ENCODE measurements at places on chromosomes 5 and 9.

DNA sequence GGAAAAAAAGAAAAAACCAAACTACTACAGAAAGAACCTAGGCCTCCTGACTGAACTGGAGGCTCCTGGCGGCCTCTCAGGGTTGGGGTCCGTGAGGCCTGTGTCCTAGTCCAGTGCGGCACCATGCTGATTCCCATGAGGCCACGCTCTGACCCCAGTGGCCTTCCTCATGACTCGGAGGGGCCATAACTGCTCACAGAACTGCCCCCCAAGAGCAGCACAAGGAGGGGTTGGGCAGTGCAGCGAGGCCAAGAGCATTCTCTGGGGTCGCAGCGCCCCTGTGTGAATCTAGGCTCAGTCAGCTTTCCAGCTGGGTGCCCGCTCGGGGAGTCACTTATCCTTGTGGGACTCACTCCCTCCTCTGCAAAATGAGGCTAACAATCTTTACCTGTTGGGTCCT, 79.3 kb upstream of the FBXW11 start:
- no peak for DNase-seq

DNA sequence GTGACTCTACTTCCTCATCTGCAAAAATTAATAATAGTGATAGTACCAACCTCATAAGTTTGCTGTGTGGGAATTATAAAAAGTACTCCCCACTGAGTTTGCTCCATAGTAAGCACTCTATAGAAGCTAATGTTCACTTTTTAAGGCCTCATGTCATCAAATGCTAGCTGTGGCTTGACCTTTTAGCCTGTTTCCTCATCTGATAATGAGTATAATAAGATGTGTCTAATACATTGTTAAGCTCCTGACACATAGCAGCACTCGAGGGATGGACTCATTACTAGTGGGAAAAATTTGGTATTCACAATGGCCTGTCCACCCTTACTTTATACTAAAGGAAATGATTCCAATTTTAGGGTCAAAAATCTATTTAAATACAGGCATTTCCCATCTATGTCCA, 26.1 kb upstream of the CAST start:
- DNase-seq, result no peak

GRCh38 chr9:130451509-130452388, 7.0 kb downstream of the ASS1 start:
- peak; percentile 30 for DNase-seq

GRCh38 chr9:132020272-132020671, 59.4 kb downstream of the MED27 start:
- no peak for DNase-seq

DNA sequence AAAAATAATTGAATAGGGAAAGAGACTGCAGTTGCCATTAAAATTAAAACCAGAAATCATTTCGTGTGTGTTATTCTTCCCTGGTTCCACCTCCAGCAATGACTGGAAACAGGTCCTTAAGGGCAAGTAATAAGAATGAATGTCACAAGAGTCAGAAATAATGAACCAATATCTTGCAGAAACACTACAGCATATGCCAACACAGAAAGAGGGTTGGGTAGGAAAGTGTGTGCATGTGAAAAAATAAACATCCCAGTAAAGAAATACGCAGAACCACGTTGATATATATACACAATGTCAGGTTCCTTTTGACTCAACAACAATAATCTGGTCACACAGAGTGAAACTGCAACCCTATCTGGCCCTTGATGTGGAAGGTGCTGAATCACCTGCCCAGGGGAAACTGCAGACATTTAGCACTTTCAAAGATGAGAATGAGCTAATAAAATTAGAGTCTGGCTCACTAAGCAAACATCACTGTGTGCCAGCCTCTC, 15.0 kb downstream of the HMHB1 start:
- DNase-seq, result peak; percentile 18

GRCh38 chr9:123345567-123345955, 10.4 kb upstream of the CRB2 start:
- no peak for DNase-seq

DNA sequence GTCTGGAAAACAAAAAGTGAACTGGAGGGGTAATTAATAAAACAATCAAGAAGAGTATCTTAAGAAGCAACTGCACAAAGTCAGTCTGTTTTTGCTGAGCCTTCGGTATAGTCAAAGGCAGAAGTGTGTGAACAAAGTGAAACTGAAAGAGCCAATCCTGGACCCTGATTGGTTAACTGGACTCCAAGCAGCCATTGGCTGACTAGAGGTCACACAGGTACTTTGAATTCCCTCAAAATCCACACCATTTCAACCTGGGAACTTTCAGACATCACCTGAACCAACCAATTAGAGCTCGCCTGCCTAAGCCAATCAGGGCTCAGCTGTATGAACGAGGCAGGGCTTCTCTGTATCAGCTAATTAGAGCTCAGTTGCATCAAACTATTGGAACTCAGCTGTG, 286.7 kb downstream of the TLE4 start:
- DNase-seq, result no peak

- DNase-seq, result no peak
Measured at GRCh38 chr9:101481261-101481660, 45.7 kb upstream of the ALDOB start.

GRCh38 chr5:169804861-169805260, 167.8 kb downstream of the DOCK2 start:
- DNase-seq, result no peak

DNA sequence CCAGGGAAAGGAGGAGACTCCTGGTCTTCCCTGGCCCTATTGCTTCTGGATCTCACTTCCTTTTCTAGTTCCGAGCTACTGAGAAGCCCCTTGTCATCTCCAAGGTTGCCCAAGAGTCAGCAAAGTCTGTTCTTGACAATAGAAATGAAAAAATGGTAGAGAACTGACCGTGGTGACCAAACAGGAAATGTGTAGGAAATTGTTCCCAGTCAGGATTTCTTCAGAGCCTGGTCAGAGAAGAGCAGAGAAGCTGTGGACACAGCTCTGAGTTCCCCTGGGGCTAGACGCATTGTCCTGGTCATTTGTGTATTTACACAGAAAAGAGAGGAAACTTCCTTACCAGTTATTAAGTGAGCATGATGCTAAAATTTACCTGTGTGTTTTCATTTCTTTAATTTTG, 35.6 kb downstream of the S1PR3 start:
- DNase-seq, result no peak

- DNase-seq, result no peak
Measured at GRCh38 chr9:112059145-112059965, 115.7 kb downstream of the SUSD1 start.
